SW 1271 (cell line): ENCODE measurements at places on chromosomes 3 and 15.

DNA sequence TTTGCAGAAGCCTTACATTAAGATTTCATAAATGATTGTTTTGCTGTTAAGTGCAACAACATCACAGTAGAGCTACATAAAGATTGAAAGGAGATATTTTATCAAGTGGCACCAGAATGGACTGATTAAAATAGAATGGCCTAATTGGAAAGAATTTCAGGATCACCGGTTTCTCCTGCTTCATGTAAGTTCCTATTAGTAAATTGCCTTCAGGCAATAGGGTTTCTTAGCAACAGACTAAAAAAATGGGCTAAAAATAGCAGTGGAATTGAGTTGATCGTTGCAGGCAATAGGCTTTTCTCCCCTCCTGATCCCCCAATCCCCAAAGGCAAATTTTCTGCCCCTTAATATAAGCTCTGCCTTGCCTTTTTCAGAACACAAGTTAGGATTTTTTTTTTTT is 917 bp downstream of the LNP1 start:
- DNase-seq, result no peak

DNA sequence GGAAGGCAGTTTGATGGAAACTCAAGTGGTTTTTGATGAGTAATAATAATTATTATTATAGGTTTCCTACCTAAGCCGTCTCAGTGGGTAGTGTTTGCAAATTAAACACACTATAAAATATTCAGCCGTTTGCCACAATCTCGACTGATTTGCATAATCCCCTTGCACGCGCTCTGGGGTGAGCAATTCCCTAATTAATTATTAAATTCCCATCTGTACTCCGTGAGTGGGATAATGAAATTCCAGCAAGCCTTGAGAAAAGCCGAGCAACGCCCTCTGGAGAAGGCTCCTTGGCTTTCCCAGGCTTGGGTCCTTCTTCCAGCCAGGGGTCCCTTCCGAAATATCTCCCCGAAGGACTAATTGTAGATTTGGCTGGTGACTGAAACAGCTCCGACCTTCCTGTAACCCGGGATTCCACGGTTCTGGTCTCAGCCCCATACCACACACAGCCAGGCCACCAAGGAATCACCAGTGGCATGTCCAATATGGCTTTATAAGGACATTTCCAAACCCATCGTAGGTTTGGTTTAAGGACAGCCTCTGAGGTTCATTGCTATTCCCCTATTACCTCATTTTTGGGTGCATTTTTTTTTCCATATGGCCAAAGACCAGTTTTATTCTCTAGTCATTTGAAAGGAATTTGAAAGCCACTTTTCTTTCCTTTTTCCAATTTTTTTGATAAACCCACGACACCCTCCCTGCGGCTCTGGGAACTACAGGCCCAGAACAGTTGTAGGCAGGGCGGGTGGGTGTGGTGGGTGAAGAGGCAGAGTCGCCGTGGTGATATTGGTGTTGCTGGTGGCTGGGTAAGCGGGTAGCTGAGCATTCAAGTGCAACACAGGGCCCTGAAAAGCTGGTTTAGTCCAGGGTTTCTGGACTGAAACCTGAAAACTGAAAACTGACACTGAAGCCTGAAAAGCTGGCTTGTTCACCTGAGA is 33.2 kb upstream of the RGMA start:
- DNase-seq, result no peak

DNA sequence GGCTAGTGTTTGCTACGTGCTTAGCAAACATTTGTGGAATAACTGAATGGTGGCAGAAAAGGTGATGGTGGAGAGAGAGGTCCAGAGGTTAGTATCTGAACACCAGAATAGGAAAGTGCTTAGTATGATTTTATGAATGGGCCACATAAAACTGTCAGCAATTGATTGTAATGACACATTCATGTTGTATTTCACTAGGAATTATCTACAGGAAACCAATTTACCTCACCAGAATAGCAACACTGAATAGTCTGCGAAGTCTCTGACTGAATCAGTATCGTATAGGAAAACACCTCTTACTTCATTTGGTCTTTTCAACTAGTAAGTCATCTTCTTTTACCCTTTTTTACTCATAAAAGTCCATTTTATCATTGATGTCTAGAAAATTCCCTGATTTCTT is 8.2 kb upstream of the ATP11B start:
- DNase-seq, result no peak

GRCh38 chr3:72310419-72311380 is 525.8 kb upstream of the PROK2 start:
- DNase-seq, result no peak

GRCh38 chr3:171239757-171240503 is 213.4 kb upstream of the SLC2A2 start:
- no peak for DNase-seq

DNA sequence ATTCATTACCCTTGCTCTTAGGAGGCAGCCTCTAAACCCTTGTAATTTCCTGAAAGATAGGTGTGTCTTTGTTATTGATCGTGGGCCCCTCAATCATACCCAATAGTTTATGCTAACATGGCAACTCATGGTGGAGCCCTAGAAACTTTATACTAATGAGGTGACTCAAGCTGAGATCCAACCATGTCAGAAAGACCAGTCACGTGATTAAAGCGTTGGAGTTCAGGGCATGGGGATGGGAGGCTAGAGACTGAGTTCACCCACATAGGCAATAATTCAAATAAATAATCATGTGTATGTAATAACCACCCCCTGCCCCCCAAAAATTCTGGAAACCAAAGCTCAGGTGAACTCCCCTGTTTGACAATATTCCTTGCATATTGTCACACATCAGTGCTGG is 99.5 kb upstream of the TUSC7 start:
- no peak for DNase-seq

- no peak for DNase-seq
Observed at GRCh38 chr3:185114756-185115155, 38.1 kb downstream of the C3orf70 start.

- no peak for DNase-seq
Observed at GRCh38 chr3:134992586-134992985, 197.5 kb downstream of the EPHB1 start.

- no peak for DNase-seq
Observed at GRCh38 chr15:91133511-91133910, 33.5 kb downstream of the SV2B start.

- no peak for DNase-seq
Observed at GRCh38 chr15:74253211-74253921, 17.2 kb downstream of the CCDC33 start.

DNA sequence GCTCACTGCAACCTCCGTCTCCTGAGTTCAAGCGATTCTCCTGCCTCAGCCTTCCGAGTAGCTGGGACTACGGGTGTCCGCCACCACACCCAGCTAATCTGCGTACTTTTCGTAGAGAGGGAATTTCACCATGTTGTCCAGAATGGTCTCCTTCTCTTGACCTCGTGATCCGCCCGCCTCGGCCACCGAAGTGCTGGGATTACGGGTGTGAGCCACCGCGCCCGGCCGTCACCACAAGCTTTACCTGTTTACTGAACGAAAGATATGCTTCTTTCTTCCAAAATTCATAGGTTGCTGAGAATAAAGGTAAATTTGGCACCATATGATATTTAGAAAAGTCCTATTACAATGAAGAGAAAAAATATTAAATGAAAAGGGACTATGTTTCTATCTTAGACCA is 333.5 kb upstream of the EPHA6 start:
- DNase-seq, result no peak

- no peak for DNase-seq
Observed at GRCh38 chr3:133032301-133032700, 5.9 kb upstream of the TMEM108 start.

DNA sequence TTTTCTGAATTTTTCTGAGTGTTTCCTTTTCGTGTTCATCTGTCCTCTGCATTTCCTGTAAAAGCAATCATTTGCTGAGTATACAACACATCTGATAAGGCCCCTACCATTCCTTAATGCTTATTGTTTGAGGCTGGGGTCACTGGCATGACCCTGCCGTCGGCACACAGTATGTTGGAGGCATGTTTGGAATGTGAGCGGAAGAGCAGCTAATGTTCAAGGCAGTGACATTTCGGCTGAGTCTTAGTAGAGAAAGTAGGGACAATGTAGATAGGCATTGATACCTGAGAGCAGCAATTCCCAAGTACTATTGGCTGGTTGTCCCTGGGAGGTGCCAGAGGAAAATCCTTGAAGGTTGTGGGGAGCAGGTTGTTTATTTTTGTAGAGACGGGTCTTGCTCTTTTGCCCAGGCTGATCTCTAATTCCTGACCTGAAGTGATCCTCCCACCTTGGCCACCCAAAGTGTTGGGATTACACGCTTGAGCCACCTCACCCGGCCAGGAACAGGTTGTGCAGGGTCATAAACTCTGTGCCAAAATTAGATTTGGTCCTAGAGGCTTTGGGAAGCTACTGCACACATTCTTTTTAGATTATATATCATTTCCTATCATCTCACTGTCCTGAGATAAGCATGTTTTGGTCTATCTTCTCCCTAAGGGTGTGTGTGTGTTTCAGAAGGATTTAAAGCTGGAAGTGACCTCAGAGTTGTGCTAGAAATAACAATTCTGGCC is 13.5 kb downstream of the PTPN23 start:
- DNase-seq, result no peak

GRCh38 chr15:90095521-90095959 is 6.7 kb downstream of the IDH2 start:
- DNase-seq, result no peak

DNA sequence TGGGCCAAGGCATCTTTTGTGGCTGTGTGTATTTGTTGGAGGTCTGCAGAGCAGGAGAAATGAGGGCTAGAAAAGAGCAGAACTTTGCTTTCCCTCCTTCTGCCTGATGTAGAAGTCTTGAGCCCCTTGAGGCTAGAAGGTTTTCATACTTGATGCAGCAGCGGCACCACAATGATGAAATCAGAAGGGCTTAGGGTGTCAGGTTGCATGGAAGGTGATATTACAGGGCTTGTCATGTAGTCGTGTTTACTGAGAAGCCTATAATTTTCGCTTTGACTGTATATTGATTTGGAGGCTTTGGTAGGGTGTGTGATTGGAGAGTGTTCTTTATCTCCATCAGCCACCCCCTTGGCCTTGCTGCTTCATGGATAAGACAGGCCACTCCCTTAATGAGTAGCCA is 339.8 kb downstream of the THSD4 start:
- no peak for DNase-seq

DNA sequence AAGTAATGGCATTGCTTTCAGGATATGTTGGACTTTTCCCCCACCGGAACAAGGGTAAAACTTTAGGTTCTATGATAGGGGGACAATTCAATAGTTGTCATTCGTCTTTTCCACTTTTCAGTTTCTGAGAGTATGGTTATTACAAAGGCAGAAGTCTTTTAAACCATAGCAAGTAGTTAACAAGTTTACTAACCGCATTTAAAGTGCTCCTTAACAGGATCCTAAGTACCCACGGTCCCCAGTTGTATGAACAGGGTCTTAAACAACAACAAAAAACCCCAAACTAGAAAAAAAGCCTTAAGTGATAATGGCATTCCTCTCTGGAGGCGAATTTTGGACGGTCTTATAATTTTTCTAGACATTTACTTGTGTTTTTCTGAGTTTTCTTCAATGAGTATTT is 831 bp downstream of the IFT57 start:
- DNase-seq, result no peak

DNA sequence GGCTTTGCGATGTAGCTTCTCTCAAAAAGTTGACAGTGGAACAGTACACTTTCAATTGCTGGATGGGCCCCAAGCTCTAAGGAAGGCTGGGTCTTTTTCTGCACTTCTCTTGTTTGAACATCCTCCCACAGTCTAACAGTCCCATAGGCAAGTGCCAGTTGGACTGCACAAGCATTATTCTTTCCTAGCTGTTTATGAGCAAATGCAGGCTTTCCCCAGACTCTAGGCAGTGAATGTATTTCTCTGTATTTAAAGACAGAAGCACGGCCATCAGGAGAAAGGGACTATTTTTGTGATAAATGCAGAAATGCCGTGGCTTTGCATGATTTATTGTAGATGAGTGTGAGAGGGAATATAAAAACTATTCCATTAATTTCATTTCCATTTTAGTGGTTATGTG is 539.3 kb upstream of the LMCD1 start:
- no peak for DNase-seq

GRCh38 chr3:83842511-83842910 is 1116.3 kb upstream of the CADM2 start:
- DNase-seq, result no peak

DNA sequence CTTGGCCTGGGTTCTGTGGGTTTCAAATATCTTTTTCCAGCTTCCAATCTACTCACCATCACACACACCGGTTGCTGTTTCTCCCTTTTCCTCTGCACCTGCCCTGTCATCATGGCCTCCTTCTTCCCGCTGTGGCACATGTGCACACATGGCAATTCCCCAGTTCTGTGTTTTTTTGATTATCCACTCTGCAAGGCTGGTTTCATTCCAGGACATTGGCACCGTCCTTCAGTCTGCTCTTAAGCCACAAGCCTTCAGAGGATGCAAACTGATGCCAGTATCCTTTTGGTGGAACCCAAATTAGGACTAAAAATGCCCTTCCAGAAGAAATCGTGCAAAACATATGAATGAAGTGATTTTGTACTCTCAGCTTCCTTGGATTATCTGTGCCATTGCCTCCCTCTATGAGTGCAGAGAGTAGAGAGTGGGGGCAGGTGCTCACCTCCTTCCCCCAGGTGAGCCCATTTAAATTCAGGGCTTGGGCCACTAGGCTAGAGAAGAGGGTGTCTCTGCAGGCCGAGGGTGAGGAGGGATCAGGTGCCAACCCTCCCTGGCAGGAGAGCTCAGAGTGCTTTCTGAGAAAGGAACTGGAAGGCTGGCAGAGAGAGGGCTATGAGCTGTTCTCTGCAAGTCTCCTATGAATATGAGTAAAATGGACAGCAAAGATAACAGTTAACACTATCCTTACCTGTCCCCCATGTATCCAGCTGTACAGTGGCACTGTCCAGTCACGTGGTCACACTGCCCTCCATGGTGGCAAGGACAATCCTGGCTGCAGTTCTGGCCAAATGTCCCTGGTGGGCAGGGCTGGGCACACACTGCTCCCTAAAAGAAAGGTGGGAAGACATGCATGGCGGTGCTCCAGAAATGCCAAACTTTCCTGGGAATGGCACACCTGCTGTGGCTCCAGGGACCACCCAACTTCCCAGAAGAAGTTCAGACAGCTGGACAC is 100.8 kb downstream of the RAB11A start:
- DNase-seq, result no peak

DNA sequence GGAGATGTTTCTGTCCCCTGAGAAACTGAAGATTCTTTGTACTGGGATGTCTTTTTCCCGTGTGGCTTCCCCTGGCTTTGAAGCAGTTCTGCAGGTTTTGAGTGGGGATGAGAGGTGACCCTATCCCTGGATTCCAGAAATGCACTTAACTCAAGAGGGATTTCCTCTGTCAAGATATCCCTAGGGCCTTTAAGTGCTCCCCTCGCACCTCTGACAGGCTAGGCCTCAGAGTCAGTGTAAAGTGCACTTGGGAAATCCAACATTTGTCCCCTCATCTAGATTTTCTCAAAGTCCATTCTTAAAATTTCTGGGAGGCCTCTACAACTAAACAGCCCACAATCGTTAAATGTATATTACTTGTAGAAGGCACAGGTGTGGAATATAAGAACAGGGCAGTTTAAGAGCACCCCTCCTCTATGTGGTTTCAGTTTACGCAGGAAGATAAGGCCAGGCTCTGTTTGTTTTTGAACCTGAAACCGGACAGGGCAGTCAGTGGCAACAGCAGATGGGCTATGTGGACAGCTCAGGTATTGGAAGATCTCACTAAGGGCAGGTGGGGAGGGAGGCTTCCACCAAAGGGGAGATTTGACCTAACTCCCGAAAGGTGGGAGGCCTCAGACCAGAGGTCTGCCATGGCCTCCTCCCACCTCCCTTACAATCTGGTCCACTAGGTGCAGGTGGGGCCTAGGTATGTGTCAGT is 4.8 kb downstream of the C3orf52 start:
- DNase-seq, result no peak
